Stimulated activated CD8-positive, alpha-beta memory T cell treated with anti-CD3 and anti-CD28 coated beads, Interleukin-2, amount 100 ng/mL, for 1 hour (primary cell): ENCODE measurements at places on chromosomes 3 and 15.

DNA sequence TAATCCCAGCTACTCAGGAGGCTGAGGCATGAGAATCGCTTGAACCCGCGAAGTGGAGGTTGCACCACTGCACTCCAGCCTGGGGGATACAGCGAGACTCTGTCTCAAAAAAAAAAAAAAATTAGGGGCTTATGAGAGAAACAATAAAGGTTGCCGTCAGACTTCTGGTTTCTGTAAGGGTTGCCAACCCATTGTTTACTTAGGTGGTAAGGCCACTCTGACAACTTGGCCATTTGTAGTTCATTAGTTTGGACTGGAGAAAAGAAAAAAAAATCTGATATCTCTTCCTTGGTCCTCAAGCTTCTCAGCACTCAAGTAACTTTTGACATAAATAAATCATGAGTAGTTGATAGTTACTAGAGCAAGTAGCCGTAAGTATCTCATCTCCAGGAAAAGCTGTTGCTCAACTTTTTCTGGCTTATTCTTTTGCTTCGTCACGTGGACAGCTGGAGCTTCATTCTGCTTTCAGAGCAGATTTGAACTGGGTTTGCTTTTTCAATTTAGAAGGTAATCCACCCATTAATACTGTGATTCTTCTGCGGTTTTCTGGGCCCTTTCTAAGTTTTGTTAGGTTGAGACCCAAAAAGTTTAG is 9.4 kb downstream of the SNX1 start:
- DNase-seq, result no peak

GRCh38 chr3:150747886-150748683 is 14.9 kb downstream of the SIAH2 start:
- no peak for DNase-seq

- no peak for DNase-seq
Measured at GRCh38 chr3:10286596-10287295, 6.0 kb downstream of the GHRL start.

- DNase-seq, result no peak
Measured at GRCh38 chr3:165796701-165797100, 40.5 kb downstream of the BCHE start.

GRCh38 chr3:179591313-179591712 is 13.1 kb downstream of the MRPL47 start:
- DNase-seq, result no peak

GRCh38 chr3:62187022-62187431 is 186.3 kb downstream of the FEZF2 start:
- no peak for DNase-seq

DNA sequence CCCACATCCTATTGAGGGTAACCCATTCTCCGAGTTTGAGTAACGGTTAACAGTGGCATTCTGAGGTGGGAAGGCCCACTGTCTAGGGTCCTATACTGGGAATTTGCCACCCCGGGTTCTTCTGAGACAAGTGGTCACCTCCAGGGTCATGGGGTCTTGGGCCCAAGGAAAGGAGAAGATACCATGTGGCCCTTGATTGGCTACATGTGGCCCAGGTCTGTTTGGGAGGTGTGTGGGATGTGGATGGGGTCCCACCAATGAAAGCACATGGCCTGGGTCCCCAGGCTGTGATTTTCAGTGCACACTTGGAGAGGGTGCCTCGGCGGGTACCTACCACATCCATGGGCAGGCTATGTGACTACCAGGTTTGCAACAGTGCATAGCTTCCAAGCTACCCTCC is 214.4 kb downstream of the UBE3A start:
- DNase-seq, result no peak

GRCh38 chr3:84125201-84125721 is 833.5 kb upstream of the CADM2 start:
- DNase-seq, result no peak

DNA sequence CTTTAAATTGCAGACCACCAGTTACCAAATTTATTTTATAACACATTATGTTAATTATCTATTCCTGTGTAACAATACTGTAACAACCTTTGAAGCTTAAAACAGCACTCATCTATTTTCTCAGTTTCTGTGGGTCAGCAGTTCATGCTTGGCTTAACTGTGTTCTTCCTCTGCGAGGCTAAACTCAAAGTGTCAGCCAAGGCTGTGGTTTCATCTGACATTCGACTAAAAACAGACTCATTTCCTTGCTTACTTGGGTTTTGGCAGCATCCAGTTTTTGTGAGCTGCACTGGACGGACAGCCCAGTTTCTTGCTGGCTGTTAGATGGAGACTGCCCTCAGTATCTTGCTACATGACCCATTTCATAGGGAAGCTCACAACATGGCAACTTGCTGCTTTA is 247.3 kb upstream of the KCNH8 start:
- no peak for DNase-seq

GRCh38 chr3:10371167-10371566 is 50.3 kb upstream of the SEC13 start:
- DNase-seq, result no peak

- DNase-seq, result no peak
Measured at GRCh38 chr3:137148917-137149316, 191.1 kb downstream of the IL20RB start.

GRCh38 chr3:188156056-188156455 is 2.1 kb downstream of the LPP start:
- DNase-seq, result no peak

GRCh38 chr3:193790086-193790990 is 197.3 kb downstream of the OPA1 start:
- no peak for DNase-seq

- no peak for DNase-seq
Measured at GRCh38 chr15:68054628-68055223, 611 bp downstream of the PIAS1 start.

DNA sequence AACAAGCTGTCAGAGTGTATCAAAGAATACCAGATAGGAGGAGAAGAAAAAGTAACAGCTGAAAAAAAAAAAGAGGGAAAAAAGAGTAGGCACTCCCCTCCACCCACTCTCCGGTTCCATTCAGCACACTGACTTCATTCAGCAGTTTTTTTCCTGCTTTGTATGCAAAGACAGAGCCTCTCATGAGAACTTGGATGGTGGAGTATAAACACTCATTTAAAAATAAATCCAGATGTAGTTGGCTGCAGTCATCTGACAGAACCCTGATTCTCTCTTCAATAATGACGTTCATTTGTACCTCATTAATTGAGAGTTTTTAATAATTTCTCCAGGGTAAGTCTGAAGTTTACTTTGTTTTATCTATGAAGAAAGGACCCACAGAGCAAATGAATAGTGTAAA is 81.0 kb downstream of the TMEM108 start:
- DNase-seq, result no peak

DNA sequence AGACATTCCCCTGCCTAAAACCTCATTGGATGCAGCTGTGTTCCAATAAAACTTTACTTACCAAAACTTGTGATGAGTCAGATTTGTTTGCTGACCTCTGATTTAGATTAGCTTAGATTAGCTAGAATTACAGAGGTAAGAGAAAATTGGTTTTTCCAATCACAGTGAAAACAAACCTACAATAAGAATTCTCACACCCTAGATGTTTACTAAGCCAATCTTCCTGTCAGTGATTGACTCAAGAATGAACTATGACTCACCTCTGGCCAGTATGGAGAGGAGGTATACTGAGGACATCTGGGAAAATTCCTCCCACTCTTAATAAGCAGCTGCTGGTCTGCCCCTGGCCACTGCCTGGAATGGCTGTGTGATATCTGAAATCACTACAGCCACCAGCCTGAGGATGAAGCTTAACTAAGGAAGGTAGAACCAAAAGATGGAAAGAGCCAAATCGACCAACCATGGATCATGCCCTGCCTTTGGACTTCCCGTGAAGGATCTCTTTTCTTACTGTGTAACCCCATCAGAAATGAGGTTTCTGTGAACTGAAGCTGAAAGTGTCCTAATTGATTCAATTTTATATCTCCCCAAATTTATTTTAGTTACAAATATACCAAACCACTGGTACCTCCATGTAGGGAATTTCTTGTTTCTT is 19.0 kb upstream of the GHSR start:
- no peak for DNase-seq

- no peak for DNase-seq
Measured at GRCh38 chr15:82936966-82937711, 15.4 kb downstream of the HOMER2 start.

DNA sequence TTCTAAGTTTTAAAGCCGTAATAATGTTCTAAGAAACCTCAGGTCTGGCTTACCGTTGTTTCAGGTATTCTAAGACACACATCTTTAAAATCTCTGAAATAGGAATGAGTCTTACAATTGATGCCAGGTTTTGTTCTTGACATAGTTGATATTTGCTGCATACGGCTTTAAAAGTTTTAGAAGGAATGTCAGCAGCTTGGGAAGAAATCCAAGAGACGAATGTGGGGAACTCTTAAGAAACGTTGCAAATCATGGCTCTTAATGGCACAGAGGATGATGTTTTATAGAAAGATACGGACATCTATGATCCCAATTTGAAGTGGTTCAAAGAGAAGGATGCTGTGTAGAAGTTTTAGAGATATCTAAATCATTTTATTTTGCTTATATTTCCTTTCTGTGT is 11.5 kb downstream of the NUDT16 start:
- no peak for DNase-seq

- peak; percentile 25 for DNase-seq
Measured at GRCh38 chr15:66293419-66294156, at the start of gene DIS3L. TSS of gene DIS3L (plus strand) at chr15:66293568. CDS start at chr15:66293597, 29 bp downstream.

DNA sequence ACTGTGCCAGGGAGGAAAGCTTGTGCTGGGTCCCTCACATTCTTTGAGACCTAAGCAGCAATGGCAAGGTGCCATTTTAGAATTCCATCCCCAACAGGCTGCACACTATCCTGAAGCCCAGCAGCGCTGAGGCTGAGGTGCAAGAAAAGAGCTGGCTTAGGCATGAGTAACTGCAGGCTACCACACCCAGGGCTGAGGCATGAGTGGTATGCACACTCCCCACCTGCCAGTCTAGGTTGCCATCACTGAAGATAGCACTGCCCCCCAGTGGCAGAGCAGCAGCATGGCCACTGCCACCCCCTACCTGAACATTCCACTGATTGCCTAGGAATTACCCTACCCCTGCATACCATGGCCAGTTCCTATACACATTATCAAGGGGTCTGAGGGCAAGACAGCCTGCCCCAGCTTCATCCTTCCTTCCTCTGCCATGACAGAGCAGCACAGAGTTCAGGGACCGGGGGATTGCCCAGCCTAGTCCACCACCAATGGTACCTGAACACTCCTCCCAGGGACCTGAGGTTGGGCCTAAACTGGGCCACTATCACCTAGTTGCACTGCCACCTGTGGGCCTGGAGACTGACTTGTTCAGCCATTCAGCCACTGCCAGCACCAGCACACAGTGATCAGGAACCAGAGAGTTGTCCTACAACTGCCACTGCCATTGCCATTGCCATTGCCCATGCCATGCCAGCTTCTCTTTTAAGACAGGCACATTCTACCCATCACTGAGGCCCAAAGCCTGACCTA is 129.8 kb downstream of the SATB1 start:
- no peak for DNase-seq

- no peak for DNase-seq
Measured at GRCh38 chr3:52790337-52790736, 4.3 kb upstream of the ITIH3 start.

DNA sequence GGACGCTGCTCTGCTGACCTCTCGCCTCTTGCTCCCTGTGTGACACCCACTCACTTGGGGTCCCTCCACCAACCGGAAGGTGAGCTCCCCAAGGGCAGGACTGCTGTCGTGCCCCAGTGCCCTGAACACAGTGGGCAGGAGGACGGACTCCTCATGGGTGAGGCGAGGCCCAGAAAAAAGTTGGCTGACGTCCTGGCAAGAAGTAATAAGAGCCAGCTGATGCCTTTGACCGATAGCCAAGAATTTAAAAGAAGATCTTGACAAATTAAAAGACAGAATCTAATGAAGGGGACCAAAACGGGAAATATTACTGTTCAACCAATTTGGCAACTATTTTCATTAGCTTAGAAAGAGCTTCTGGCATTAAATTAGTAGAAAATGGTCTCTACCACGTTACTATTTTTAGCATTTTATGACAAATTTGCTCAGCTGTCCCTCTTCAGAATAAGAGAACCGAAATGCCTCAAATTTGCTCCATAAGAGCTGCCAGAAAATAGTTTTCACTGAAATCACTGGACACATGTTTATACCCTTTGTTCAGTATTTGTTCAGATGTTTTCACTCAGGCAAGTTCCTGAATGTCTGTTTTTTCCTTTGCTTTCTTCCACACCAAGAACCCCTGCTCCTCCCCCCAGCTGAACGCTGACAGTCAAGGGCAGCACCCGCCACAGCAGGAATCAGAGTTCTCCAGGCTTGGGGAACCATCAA is 60.5 kb downstream of the XXYLT1 start:
- DNase-seq, result no peak

DNA sequence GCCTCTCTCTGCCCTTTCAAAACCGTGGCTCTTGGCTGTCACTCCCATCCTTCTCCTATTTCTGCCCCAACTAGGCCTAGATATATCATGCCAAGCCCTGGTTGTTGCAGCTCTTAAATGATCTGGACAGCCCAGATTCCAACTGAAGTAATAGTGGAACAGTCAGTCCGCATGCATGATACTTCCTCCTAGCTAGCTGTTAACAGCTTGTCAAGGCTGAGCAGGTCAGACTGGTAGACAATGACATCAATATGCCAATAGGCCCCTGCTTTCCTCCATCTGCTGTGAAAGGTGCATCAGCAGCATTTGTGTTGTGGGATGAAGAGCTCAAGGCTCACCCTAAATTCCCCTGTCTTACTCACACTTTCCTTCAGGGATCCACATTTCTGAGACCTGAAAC is 527.7 kb upstream of the TGFBR2 start:
- no peak for DNase-seq

- DNase-seq, result no peak
Measured at GRCh38 chr3:143352850-143353550, 233.4 kb downstream of the CHST2 start.

GRCh38 chr15:61256231-61256630 is 27.1 kb upstream of the RORA start:
- no peak for DNase-seq

- DNase-seq, result no peak
Measured at GRCh38 chr3:52705438-52705687, 228 bp downstream of the GLT8D1 start.

- DNase-seq, result peak; percentile 34
Measured at GRCh38 chr15:101320501-101321052, 25.5 kb upstream of the SNRPA1 start.
